Stimulated activated effector memory CD8-positive, alpha-beta T cell treated with anti-CD3 and anti-CD28 coated beads, Interleukin-12 subunit alpha, Interleukin-12 subunit beta, amount 100 ng/mL, for 72 hours (primary cell): ENCODE measurements at places on chromosomes 6 and 20.

DNA sequence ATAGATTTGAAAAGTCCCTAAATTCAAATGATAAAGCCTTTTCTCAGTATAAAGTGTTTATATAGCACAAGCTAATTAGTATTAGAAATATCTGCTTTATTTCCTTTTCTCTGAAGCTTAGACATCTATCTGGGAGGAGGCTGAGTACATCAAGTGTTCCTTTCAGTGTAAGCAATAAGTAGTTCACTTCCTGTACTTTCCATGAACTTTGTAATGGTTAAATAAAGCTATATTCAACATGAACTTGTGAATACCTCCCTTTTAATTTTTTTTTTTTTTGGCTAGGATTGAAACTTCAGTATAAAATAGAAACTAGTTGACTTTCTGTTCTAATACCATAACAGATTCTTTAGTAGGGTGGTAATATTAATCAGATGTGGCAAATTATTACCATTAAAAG is 190.9 kb downstream of the CENPW start:
- DNase-seq: no peak

- DNase-seq: peak; percentile 76
Measured at GRCh38 chr20:53949319-53949839, 121.0 kb downstream of the BCAS1 start.

DNA sequence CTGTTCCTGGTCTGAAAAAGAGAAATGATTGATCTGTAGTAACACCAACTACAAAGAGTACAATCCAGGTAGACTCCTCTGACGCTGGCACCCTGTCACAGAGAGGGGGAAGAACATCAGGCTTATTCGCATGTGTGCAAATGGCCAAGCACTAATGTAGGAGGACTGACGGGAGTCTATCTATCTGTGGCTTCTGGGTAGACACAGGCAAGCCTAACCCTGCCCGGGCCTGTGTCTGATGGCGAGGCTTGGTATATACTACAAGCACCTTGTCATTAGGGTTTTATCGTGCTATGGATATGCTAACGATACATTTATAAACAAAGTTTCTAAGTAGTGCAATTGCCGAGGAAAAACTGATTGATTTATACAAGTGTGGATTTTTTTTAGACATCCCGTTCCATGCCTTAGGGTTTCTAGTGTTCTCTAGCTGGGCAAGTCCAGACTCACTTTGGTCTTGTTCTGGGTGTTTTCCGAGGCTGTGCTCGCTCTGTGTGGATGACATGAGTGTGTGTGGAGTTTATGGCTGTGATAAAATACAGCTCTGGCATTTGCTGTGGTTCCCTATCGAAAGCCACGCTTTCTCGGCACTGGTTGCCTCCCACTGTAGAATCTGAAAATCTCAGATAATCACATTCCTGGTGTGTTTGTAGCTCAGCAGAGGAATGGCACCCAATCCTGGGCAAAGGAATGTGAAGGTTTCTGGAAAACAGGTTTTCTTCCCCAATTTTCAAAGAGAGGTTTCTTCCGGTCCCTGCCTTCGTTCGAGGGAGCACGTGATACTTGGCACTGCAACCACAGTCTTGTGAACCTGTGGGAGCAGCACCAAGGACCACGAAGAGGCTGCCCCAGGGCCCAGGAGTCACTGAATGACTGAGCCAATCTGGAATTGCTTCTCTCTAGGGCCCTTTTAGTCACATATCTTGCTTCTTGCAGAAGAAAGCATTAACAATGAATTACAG is 67.5 kb upstream of the EDN1 start:
- DNase-seq: no peak

- DNase-seq: no peak
Measured at GRCh38 chr20:16284385-16285100, 288.7 kb downstream of the KIF16B start.

GRCh38 chr6:89974834-89975233 is 80.6 kb downstream of the GJA10 start:
- DNase-seq: no peak

DNA sequence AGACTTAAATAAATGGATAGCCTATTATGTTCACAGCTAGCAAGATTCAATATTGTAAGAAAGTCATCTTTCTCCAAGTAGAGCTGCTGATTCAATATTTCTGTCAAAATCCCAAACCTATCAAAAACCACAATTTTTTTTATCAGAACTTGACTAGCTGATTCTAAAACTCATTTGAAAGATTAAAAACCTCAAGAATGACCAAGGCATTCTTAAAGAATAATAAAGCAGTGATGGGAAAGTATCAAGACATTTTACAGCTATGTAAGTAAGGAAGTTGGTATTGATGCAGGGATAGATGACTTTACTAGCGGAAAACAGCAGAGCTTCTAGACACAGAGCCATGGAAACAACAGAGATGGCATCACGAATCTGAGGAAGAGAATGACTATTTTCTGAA is 64.7 kb downstream of the SAMD3 start:
- no peak for DNase-seq

DNA sequence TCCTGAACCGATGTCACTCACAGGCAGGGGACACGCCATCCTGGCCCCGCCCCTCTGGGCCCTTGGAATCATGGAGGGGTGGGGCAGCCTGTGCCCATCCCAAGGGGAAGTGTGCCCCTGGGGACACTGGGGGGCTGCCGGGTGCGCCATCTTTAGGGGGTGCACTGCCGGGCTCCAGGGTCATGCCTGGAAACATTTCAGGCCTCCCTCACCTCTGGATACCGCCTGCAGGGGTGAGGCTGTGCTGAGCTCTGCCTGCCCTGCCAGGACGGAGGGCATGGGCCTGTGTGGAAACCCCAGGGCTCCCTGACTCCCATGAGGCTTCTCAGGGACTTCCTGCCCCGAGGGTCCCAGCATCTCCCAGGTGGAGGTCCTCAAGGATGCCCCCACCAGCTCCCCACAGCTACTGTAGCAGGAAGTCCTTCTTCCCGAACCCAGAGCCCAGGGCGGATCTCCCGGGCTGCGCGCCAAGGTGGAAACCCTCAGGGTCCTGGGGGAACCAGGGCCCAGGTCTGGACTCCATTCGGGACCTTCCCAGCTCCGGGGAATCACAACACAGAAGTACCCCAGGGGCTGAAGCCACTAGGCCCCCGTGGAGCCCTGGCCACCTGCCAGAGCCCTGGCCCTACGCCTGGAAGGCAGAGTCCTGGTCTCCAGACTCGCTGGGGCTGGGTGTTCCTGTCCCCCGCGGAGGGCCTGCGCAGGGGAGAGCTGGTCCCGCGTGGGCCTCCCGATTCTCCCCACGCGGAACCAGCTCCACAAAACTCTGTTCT is 15.6 kb downstream of the CHRNA4 start:
- no peak for DNase-seq

DNA sequence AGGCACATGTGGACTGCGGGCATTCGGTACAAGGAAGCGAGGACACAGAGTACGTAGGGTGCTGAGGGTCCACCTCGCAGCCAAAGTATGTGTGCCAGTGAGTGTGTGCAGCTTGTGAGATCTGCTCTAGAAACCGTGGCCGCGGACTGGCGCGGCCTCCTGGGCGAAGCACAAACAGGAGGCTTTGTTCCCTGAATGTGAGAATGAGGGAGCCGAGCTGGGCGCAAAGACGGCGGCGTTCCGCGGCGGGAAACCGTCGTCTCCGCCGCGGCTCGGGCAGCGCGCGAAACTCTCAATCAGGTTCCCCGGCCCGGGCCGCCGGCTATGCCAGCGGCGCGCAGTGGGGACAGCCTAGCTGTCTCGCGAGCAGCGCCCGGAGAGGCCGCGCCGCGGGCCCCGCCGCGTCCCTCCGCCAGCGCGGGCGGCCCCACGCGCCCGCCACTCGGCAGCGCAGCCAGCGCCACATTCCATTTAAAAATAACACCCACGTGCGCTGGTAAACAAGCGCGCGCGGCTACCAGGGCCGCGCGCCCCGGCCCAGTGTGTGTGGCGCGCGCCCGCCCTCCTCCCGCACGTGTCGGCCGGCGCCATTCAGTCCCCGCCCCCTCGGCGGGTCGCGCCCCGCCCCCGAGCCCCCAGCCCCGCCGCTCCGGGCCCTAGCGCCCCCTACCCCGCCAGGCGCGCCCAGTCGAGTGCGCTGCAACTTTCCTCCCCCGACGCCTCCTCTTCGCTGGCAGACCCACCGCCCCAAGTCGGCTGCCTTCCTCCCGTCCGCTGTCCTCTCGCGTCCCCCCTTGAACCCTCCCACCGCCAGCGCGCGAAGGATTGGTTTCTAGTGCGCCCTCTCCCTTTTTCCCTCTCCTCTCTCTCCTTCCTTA is 3.0 kb upstream of the FOXO3 start:
- peak; percentile 74 for DNase-seq

DNA sequence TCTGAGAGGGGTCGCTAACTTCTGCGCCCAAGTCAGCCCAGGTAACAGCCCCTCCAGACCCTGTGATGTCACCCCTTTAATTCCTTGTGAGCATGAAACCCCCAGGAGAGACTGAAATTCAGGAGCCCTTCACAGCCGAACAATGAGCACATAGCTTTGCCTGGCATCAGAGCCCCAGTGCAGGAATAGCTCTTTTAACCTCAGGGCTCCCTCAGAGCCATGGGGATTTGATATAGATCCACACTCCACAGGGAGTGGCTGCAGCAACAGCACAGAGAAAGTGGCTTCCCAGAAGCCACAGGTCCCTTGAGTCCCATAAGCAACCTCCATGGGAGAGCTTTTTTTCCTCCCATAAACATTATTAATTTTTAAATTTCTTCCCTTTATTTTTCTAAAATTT is 150.0 kb upstream of the MARCKS start:
- DNase-seq: no peak

DNA sequence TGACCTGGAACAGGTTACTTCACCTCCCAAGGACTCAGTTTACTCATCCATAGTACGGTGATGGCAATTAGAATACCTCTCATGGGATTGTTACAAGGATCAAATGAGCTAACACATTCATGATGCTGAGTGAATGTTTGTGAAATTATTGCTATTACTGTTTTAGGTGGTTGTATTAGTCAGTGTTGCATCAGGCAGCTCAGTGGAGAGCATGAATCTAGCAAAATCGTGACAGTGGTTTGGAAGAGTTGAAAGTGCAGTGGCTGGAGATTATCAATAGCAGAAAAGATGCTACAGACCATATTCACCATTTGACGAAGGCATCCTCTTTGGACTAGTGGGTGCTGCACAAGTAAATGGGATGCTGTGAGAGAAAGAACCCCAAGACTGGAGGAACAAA is 50.4 kb upstream of the CTNNBL1 start:
- peak; percentile 52 for DNase-seq

GRCh38 chr20:37154684-37155298 is 24.3 kb upstream of the RPN2 start:
- no peak for DNase-seq

DNA sequence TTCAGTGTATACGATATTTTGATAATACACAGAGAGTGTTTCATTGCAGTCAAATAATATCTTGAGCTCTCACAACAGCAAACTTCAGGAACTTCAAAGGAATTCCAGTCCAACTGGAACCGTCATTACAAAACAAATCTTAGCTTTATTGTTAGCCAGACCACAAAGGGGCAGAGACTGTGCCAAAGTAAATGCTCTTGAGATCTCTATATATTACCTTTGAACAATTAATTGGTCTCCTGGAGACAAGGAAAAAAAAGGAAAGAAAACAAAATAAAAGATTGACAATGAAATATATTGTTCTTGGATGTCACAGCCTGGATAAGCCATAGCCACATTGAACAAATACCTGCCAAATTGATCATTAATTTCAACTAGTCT is 70.0 kb downstream of the FOXC1 start:
- no peak for DNase-seq

GRCh38 chr20:31474097-31474436 is 860 bp downstream of the DEFB124 start:
- DNase-seq: no peak

GRCh38 chr6:152721956-152722355 is 24.3 kb downstream of the MYCT1 start:
- no peak for DNase-seq
